IMR-90 (cell line): ENCODE measurements at places on chromosomes 6 and 20. TPM values are rescaled to one million over a fixed set of nuclear protein-coding genes. Genes with fewer than 3 reads are reported as not detected.

GRCh38 chr6:140204154-140204553 is 829.7 kb upstream of the CITED2 start:
- H3K27ac ChIP-seq, result peak overlapping the region; percentile 40; the same call in 1 of the 2 replicates
- peaks cover 2% of the 10 kb centered on the region; the same call in 1 of the 2 replicates for H3K4me1 ChIP-seq
- no peak overlapping the region for H3K4me3 ChIP-seq
- no peaks in the 10 kb centered on the region for H3K27me3 ChIP-seq
- H3K36me3 ChIP-seq, result no peaks in the 10 kb centered on the region

GRCh38 chr6:133951227-133951626 is 1.8 kb upstream of the TBPL1 start:
- no peaks in the 10 kb centered on the region for H3K36me3 ChIP-seq
- peak overlapping the region; percentile 64; the same call in 1 of the 2 replicates for H3K4me3 ChIP-seq
- H3K4me1 ChIP-seq, result peaks cover 9% of the 10 kb centered on the region
- no peak for DNase-seq
- no peaks in the 10 kb centered on the region for H3K27me3 ChIP-seq

GRCh38 chr6:22078802-22079545 is 217.9 kb downstream of the PRL start:
- H3K4me1 ChIP-seq, result peaks cover 5% of the 10 kb centered on the region; the same call in 1 of the 2 replicates
- no peaks in the 10 kb centered on the region for H3K27me3 ChIP-seq
- DNase-seq, result no peak
- H3K4me3 ChIP-seq, result no peak overlapping the region
- H3K27ac ChIP-seq, result no peak overlapping the region

Gene ARFGEF3
- under 0.01 TPM in 2 replicates for total RNA-seq

Gene CGAS
- total RNA-seq, result 1.6 and 4.2 TPM in 2 replicates
